ENCODE measurements at places on chromosomes 2 and 18.
A peak's percentile ranks its signal among the peaks of the same experiment; 100 is the strongest.

DNA sequence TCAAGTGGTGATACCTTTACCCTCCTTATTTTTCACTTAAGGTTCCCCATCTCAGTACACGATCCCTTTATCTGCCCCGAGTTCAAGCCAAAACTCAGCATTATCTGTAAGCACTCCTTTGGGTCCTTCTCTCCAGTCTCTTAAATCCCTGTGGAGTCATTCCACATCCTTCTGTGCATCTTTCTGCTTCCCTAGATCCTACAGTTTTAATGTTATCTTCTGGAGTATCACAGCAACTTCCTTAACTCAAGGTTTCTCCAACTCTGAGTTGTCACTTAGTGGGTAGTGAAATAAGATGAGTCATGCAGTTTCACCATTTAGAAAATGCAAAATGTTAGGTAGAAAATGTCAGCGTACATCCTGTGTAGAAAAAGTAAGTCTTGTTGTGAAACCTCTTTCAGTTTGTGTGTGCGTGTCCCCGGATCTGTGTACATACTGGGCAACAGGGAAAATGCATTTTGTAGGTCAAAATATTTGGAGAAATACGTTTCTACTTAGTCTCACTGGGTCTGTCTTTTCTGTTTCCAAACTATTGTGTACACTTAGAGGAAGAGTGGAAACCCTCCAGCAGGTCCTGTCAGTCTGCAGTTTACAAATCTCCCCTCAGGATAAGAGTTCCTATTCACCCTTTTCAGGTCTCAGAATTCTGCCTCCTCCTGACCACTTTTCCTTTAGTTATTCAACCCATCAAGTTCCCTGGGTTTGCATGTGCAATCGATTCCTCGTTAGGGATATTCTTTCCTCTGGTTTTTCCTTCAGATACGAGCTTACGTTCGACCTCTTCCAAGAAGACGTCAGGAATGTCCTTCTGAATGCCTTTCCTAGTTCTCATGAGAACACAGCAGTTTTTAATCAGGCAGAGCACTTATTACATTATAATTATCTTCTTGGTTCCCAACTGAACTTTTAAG, 154.8 kb downstream of the TGIF1 start:
- DNase-seq: no peak

GRCh38 chr2:151032741-151033191, 228.9 kb downstream of the RBM43 start:
- DNase-seq: no peak

GRCh38 chr2:100367163-100367562, 44.9 kb upstream of the LONRF2 start:
- DNase-seq: no peak

- no peak for DNase-seq
These were observed 278.4 kb downstream of the LRRTM1 start for GRCh38 chr2:80026040-80026729.

- peak; percentile 89 for DNase-seq
These were observed 889.1 kb upstream of the GCFC2 start for GRCh38 chr2:76599732-76600368.

- no peak for DNase-seq
These were observed 262.5 kb downstream of the ZNF521 start for GRCh38 chr18:25089470-25089869.

Data from NCI-H2081 (cell line).